Hematopoietic multipotent progenitor cell treated with erythropoietin and hydrocortisone succinate and interleukin-3 and kit ligand, for 17 days (in vitro differentiated cells): ENCODE measurements at places on chromosomes 5 and 9.

DNA sequence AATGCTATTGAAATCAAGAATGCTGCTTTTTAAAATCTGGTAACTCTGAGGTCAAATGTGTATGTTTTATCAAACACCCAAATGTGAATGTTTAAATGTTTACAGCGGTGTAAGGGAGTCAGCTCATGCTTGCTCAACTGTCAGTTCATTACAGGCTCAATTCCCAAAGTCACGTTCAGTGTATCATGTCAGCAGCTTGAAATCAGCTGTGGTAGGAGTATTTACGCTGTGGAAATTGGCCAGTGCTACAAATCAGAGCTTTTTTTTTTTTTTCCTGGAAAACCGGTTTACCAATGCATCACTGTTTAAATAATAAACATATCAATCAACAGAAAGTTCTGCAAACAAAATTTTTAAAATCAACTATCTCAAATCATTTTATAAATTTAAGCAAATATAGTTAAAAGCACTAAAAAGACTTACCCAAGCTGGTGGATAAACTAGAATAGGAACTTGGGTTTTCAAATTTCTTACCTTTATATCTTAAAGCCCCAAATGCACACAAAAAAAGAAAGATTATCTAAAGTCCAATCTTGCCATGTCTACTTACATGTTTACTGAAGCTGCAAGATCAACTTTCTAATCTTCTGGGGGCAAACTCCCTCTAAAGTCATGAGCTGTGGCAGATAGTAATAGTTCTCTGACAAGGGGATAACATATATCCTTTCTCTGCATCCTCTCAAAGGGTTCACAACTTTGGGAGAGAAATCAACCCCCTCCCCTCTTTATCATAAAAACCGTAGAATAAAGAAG is 57.6 kb upstream of the GRAMD2B start:
- no peak for DNase-seq

DNA sequence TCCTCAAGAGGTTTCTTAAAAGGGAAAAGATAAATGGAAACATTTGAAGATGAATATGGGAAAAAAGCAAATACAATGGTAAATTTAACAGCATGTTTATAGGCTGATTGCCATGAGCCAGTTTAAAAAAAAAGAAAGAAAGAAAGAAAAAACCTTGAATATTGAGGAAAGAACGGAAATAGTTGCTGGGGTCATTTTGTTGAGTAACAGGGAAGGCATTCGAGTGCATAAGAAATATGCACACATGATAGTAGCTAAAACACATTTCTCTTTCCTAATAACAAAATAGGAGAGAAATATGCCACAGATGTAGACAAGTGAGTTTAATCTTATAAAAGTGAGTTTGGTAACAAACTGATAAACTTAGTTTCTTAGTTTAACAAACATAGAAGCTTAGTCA is 864.6 kb upstream of the ACO1 start:
- DNase-seq = no peak

GRCh38 chr9:86175743-86176456 is 76.5 kb upstream of the GOLM1 start:
- DNase-seq = no peak

DNA sequence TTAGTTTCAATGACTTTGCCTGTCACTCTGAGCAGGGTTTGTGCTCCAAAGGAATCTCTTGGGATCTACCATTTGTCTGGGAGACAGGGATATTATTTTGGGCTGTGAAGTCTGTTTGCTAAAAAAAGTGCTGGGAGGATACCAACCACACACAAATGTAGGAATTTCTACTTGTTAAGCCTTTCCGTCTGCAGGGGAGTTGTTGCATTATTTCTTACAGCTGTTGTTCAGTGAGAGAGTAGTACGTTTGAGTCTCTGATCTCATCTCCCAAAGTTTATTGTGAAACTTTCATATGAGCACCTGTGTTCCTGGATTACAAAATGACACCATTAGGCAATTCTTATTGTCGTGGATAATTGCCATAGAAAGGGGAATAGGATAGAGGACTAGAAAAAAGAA is 78.3 kb upstream of the SEMA6A start:
- no peak for DNase-seq

GRCh38 chr5:27315363-27316270 is 277.2 kb upstream of the CDH9 start:
- DNase-seq = no peak

GRCh38 chr5:158275511-158275910 is 416.6 kb upstream of the CLINT1 start:
- no peak for DNase-seq

DNA sequence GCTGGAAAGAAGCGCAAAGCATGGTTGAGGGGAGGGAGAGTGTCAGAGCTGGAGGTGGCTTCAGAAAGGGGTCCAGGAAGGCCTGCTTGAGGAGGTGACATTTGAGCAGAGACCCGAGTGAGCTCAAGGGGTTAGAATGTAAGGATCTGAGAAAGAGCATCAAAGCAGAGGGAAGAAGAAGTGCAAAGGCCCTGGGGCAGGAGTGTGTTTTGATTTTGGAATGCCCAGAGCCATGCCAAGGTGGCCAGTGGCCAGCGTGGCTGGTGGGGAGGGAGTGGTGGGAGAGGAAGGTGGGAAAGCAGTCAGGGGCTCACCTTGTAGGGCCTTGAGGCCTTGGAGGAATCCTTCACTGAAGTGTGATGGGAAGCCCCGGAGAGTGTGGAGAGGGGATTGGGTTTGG is 15.4 kb downstream of the FGF18 start:
- no peak for DNase-seq

DNA sequence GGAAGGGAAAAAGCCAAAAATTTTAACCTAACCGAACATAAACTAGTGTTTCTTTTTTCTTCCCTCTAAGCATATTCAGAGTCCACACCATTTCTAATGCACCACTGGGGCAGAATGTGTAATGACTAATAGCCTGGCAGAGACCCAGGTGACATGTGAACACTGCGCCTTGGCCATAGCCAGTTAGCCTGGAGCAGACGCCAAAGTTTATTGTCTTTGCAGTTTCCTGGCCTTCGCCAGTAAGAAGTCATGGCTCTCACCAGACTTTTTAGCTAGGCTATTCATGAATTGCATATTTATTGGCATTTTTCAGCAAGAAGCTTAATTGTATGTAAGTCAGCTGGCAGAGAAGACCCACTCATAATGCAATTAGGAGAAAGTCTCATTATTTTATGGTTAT is 182.8 kb upstream of the SLC27A6 start:
- no peak for DNase-seq

GRCh38 chr9:134198791-134199190 is 34.4 kb upstream of the RNU6ATAC start:
- no peak for DNase-seq

- DNase-seq = no peak
Observed at GRCh38 chr5:111901296-111901695, 144.3 kb upstream of the NREP start.

DNA sequence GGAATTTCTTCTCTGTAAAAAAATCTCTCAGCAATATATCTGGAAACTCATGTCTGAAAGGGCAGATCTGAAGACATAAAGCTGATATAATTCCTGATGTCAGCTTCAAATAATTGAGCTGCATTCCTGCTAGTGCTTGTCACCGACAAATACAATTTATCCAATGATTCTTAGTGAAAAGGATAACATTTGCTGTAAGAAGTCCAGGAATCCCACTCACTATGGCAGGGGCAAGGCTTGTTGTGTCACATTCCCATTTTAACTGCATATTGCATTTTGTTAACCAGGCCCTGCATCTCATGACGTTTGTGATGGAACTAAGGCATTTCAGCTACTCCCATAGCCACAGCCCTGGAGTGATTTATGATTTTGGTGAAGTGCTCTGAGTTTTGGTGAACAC is 160.1 kb upstream of the DAB2 start:
- no peak for DNase-seq

DNA sequence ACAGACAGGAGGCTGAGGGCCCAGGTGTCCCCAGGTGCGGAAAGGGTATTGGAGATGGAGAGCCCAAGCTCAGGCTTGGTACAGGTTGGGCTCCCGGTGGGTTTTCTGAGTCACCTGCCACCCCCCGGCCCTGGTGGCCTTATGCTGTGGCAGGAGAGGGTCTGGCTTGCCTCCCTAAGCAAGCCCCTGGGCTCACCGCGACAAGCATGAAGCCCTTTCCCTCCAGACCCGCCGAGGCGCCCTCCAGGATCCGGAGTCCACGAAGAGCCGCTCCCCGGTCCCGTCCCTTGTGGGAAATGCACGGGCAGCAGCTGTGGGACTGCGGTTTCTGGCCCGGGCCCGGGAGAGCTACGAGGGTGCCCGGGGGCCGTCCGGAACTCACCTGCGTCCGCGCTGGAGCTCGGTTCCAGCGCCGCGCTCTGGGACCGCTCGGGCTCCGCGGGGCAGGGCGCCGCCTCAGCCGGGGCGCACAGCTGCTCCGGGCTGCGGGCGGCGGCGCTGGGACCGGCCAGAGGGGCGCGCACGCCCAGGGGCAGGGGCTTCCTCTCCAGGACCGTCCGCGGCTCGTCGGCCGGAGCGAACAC is 757 bp downstream of the SAPCD2 start:
- DNase-seq = no peak

DNA sequence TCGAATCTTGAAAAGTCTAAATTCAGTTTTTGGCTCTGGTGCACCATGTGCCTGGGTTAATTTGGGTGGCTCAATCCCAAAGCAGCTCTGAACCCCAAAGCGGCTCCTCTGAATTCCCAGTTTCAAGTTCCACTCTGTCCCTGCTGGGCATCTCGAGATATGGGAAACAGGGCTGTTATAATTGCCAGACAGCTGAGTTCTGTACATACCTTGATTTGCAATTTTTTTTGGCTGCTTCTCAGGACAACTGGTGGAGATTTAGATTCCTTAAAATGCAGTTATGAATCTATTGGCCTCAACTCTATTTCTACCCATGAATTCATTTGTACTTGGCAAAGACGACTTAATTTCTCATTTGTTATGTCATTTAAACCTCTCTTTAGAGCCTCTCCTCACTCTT is 808.5 kb downstream of the TLE4 start:
- no peak for DNase-seq

DNA sequence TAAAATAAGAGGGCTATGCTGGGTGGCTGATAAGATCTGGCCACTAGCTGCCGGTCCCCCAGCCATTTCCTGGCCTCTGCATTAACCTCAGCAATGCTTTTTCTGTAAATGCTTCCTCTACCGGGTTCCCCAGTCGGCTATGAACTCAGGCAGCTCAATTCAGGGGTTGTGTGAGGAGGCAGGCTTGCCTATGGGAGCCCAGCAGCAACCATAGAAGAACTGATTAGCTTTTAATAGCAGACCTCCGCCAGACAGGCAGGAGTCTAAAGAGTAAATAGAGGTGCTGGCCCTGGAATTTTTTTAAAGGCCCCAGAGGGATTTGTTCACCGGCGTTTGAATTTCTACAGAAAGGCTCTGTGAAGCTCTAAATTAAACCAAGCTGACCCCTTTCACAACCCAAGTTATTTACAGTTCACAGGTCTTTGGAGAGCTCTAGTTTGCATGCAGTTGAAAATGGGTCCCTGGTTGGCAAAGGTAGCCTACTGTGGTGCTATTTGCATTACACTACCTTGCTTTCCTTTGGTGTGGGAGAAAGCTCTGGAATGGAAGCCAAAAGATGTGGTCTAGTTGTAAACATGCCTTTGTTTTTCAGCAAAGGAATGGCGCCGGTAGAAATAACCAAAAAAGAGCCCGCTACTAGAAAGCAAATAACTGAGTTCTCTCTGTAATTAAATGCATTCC is 289.7 kb upstream of the SEMA6A start:
- DNase-seq = no peak

DNA sequence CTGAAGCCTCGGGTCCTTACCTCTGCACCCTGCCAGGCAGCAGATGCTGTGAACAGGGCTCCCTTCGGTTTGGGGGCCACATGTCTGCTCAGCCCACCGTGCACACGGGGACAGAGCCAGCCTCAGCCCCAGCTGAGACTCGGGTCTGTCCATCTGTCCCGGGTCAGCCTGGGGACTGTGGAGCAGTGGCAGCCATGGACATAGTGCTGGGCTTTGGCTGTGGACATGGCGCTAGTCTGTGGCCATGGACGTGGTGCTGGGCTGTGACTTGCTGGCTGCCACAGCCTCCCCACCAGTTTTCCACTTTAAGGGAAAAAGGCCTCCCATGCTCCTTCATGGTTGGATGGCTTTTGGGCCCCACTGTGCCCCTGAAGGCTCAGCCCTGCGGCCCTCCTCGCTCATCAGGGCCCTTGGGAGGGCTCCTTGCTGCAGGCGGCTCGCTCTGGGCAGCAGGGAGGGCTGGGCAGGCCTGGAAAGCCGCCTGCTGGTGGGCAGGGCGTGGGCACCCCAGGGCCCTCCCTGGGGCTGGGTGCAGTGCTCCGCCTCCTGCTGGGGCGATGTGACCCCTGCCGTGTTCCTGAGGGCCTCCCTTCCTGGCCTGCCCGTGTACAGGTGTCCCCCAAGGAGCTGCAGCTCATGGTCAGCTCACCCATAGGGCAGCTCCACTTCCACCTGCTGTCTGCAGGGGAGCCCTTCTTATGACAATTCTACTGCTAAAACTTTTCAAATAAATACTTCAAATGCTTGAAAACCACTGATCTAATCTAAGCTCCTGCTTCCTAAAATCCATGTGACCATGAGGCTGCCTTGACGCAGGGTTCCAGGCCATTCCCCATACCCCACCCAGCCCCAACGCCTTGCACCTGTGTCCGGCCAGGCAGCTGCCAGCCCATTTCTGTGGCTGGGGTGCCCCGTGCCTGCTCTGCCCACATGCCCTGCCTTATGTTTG is 112.1 kb upstream of the LMX1B start:
- DNase-seq = no peak

DNA sequence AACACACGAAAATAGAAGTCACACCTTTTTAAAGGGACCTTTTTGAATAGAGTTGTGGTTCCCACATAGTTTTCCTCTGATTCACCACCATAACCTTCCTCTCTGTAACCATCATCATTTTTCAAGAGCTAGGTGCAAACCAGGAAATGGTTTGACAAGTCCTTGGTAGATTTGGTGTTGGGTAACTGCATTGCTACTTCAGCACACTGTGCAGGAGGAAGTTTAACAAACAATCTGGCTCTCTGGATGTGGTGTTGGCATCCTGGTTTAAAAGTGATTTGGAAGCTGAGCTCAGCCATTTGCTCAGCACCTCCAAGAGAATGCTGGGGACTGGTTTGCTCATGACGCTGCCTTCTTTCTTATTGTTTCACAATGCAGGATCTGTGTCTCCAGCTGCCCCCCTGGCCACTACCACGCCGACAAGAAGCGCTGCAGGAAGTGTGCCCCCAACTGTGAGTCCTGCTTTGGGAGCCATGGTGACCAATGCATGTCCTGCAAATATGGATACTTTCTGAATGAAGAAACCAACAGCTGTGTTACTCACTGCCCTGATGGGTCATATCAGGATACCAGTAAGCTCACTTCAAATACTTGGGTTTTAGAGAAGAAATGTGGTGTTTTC is 213.1 kb downstream of the RFK start:
- no peak for DNase-seq

- DNase-seq = no peak
Observed at GRCh38 chr9:8823131-8823895, 1023.7 kb upstream of the DMAC1 start.

- DNase-seq = no peak
Observed at GRCh38 chr9:104915753-104916152, 12.2 kb downstream of the ABCA1 start.

GRCh38 chr5:5043346-5043745 is 96.8 kb upstream of the ADAMTS16 start:
- no peak for DNase-seq

DNA sequence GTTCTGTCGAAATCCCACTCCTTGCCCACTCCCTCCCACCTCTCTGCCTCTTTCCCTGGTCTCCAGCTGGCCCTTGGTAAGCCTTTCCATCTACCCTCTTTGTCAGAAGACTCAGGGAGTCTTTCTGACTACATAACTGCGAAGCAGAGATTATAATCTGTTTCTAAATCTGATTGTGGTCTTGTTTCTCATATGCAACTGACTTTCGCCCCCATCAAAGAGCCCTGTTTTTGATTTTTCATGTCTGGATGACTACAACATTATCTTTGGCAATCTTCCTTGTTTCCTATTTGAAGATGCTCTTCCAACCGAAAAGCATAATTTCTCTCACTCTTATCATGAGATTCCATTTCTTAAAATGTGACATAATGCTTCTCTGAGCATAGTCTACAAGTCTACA is 218.2 kb upstream of the ADAMTSL1 start:
- DNase-seq = no peak
